Fibroblast of villous mesenchyme (primary cell): ENCODE measurements at places on chromosomes 4 and X. TPM values are rescaled to one million over a fixed set of nuclear protein-coding genes. Genes with fewer than 3 reads are reported as not detected.
A peak's percentile ranks its signal among the peaks of the same experiment; 100 is the strongest.

GRCh38 chrX:44228621-44229020, 114.9 kb downstream of the EFHC2 start:
- DNase-seq = no peak

DNA sequence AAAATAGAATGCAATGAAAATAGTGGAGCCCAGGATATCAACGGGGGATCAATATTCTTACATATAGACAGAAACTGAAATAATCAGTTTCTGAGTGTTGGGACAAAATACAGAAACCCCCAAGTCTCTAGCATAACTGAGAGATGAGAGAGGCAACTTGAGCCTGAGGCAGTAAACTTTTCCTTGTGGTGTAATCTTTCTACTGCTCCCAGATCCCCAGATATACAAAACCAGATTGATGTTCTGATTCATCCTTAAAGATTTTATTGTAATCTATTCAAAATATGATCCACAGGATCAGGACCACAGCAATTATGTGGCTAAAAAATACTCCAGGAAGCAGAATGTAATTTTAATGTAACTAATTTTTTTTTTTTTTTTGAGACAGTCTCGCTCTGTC, 2282.6 kb downstream of the ARAP2 start:
- peak; percentile 18 for DNase-seq

- DNase-seq = no peak
Measured at GRCh38 chr4:23775694-23776093, 114.2 kb downstream of the PPARGC1A start.

DNA sequence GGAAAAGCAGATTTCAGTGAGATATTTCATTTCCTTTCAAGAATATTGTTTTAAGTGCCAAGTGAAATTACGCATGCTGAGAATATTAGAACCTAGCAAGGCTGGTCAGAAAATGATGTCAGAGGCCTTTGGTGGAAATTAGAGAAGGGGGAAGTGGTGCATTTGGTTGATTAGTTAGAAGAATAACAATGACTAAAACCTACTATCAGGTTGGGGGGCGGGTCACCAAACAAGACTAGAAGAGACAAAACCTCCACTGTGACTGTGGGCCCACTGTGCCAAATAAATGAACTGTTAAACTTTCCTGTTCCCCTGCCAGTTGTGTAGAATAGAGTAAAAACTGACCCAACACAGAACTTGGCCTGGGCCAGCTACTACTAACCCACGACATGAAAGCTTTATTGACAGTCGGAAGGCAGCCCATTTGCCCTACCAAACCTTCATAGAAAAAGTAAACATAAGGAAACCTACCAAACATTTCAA, 2.9 kb downstream of the RAPGEF2 start:
- no peak for DNase-seq

- no peak for DNase-seq
Measured at GRCh38 chrX:133892337-133892736, 93.1 kb downstream of the GPC3 start.

DNA sequence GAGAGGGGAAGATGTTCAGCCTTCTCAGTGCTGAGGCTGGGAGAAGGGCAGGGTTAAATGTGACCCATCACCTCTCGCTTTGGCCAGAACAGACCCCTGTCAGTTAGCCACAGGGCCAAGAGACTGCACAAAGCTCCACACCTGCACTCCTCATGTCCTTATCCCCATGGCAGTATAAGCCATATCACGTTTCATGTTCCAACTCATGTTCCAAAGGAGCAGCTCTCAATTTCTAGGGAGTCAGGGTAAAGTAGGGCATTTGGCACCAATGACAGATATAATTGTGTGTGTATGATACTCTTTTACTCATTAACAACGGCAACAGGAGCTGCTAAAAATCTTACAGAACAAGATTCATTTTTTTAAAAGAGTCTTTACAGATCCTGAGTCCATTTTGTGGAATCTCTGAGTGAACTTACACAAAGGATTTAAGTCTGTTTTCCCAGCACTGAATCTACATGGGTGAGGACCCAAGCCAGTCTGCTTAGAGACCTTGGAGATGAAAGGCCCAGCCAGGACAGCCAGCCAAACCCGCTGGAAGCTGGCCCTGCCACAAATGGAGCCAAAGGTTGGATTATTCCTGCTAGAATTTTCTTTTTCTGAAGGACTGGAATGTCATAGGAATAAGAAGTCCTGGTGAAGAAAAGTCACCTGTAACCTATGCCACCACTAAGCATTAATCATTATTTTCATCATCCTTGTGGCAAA, 129.1 kb upstream of the SMAD1 start:
- DNase-seq = no peak

DNA sequence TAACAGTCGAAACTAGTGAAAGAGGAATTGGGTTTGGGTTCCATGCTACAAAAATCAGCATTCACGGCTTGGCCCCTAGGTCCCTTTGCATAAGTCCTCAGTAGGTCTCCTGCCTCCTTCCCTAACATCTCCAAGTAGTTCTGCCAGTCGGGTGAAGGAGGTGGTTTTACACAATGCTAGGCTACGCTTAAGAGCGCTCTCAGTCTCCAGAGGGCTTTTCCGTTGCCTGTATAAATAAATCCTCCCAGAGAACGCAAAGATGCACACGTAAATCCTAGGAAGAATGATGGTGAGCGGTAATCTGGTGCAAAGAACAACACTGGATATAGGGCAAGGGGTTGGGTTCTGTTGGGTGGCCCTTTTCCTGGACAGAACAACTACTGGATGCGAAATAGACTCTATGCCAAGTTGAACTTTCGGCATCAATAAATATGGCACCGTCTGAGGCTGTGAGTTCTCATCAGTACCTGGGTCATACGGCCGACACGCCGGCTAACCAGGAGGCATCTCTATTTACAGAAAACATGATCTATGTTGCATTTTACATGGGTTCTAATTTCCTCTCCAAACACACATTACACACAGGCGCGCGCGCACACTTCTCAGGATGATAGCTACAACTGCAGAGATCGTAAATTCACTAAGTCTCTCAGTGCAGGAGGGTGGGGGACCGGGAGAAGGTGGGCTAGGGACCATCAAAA, 1.3 kb downstream of the CAMK2D start:
- DNase-seq = peak; percentile 57

GRCh38 chrX:87896057-87896456, 378.5 kb downstream of the KLHL4 start:
- no peak for DNase-seq

DNA sequence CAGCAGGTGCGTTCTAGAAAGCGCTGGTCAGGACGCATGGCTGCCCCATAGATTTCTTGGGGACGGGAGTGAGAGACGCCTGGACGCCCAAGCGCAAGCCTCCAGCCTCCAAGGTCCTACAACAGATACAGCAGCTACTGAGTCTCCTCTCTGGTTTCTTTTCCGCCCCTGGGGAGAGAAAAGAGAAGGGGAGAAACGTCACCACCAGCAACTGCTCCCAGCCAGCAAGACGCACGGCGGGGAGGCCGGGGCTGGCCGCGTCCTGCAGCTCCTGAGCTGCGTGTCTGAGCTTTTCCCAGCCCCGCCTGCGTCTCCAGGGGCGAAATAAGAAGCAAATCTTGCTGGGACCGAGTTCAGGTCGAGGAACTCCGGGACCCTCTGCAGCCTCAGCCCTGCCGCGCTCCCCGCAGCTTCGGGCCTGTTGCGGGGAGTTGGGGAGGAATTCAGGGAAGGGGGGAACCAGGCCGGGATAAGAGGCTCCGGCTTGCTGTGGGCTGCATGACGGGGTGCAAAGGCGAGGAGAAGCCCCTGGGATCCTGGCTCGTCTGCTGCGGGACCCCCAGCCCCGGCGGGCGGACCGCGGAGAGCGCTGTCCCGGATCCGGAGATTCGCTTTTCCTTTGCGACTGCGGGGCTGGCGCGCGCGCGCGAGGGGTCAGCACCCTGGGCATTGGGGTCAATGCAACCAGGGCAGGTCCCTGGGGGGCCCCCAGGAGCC, 6.8 kb upstream of the SHOX start:
- DNase-seq = no peak

DNA sequence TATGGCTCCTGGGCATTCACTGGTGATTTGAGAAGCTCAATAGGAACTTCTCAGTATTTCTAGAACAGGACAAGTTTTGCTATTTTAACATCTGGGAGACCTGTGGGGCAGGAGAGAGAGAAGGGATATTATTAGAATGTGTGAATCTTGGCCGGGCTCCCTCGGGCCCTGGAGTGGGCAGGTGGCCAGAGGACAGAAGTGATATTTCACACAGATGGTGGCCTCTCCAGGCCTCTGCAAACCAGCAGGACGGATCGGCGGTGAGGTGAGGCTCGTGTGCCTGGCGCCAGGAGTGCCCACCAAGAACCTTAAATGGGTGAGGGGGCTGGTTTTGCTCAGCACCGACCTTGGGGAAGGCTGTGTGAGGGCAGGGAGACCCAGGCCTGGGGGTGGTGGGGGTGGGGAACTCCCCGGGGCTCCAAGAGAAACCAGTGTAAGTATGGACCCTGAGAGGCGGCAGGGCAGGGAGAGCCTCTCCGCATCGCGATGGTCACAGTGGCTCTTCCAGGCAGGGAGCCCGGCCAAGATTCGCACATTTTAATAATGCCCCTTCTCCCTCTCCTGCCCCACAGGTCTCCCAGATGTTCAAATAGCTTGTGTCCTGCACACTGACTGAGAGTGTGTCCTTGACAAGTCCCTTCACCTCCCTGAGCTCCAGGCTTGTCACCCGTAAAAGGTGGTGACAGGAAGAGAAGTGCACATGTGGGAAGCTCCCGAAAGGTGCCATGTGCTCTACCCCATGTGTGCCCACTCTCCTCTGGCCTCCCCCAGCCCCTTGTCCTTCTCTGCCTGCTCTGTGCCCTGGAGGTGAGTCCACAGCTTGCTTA, 64.9 kb downstream of the SORCS2 start:
- no peak for DNase-seq

- no peak for DNase-seq
Measured at GRCh38 chr4:164803702-164804101, 49.8 kb downstream of the SMIM31 start.

GRCh38 chrX:137245183-137245582, 211.4 kb upstream of the GPR101 start:
- DNase-seq = no peak

- DNase-seq = peak; percentile 7
Measured at GRCh38 chrX:39174772-39175417, 373.6 kb downstream of the MID1IP1 start.

- DNase-seq = no peak
Measured at GRCh38 chr4:124684301-124684700, 28.2 kb downstream of the ANKRD50 start.

DNA sequence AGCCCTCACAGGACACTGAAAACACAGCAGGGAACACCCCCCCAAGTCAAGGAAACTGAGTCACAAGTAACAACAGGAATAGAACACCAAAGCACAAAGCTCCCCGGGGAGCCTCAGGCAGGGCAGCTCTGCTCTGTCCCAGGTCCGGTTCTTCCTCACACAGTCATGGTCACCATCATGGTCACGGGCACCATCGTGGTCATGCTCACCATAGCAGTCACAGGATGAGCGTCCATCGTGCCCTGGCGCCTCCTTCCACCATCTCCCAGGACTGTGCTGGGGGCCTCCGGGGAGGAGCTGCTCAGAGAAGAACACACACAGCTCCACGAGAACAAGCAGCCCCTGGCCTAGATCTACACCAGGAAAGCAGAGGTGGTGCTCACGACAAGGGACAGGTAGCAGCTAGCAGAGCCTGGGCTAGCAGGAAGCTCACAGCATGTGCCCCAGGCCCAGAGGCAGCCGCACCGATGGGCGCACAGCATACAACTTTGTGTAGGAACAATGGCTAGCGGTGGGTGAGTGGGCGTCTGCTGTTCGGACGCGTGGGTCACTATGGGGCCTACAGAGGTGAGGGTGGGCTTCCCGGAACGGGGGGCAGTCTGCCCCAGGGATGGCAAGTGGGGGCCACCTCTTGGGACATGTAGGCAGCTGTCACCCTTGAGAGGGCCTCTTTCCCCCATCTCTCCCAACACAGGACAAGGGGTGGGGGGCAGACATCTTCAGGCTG, 3.4 kb downstream of the PNMA6F start:
- DNase-seq = no peak

- peak; percentile 22 for DNase-seq
Measured at GRCh38 chr4:176358083-176358469, 38.3 kb downstream of the SPCS3 start.

DNA sequence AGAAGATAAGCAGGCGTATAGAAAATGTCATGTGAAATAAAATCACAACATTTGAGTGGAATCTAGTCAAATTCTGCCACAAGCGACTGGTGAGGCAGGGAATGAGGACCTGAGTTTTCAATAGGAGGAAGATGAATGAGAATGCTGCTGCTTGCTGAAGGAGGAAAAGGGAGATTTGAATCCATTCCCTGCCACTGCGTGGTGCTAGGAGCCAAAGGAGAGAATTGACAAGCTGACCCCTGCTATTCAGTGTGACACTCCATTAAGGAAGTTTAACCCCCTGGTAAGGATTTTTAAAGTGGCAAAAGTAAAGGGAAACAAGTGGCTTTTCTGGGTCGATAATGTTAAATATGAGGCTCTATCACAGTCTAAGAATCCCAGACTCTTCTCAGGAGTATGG, 314.0 kb downstream of the NAF1 start:
- DNase-seq = no peak

GRCh38 chrX:119684916-119685224, 8.1 kb downstream of the SEPTIN6 start:
- DNase-seq = no peak

DNA sequence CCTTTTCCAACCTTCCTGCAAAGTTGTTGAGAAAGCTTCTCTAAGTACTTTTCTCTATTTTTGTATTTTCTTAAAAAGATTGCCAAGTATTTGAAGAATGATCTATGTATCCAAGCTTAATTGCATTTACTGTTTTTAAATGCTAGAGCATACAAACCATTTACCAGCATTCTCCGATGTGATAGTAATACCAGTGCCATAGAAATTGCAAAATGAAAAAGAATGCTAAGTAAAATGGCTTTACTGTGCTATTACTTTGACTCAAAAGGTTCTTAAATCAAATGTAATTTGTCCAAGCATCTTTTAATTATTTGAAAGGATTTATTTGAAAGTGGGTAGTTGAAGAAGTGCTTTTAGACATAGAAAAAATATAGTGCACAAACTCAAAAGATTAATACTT, 1183.2 kb downstream of the RAPGEF2 start:
- DNase-seq = no peak

DNA sequence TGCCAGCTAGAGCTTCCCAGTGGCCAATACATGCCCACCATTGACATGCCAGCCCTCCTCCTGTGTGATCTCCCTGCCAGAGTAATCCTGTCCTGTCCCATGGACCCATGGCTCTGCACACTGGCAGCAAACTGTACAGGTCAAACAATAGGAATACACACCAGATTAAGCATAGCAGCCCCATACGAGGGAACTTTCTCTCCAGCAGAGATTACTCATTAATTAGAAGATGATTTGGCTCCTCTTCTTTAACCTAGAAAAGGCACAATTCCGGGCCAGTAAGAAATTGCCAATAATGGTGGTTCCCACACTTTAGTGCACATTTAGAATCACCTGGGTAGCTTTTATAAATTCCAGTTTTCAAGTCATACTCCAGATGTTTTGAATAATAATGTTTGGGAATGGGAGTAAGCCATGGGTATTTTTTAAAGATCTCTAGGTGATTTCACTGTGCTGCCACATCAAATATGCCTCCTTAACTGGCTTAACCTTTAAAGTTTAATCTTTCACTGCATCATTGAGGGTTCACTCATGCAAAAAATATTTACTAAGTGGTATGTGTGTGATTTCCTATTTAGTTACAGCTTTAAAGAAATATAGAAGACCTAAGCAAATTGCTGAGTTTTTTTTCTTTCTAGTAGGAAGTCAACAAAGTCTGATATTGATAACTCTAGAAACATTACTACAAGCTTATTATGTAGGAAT, 277.6 kb upstream of the NWD2 start:
- DNase-seq = no peak

Gene LAP3
- total RNA-seq = 94.6 and 115 TPM in 2 replicates

Gene HTR2C
- total RNA-seq = under 0.01 TPM in 2 replicates

Gene CFI
- 17.3 and 18.4 TPM in 2 replicates for total RNA-seq

Gene ZAR1
- total RNA-seq = under 0.01 TPM in 1 of 2 replicates, not detected in the other

Gene MAP9
- total RNA-seq = 11.3 and 17.7 TPM in 2 replicates

Gene ANK2
- total RNA-seq = 15.1 and 23.2 TPM in 2 replicates

Gene ZNF141
- total RNA-seq = 9.5 and 9.7 TPM in 2 replicates

Gene MXD4
- 43.5 and 44.9 TPM in 2 replicates for total RNA-seq

Gene LNX1
- 0.43 and 1.3 TPM in 2 replicates for total RNA-seq
